ENCODE measurements at places on chromosomes 13 and 19. TPM values are rescaled to one million over a fixed set of nuclear protein-coding genes. Genes with fewer than 3 reads are reported as not detected.
A peak's percentile ranks its signal among the peaks of the same experiment; 100 is the strongest.

ZSCAN4 gene
- not detected for total RNA-seq

CCDC70 gene
- not detected for total RNA-seq

MATK gene
- not detected for total RNA-seq

ELSPBP1 gene
- not detected for total RNA-seq

LENG9 gene
- 6.2 TPM for total RNA-seq

DNA sequence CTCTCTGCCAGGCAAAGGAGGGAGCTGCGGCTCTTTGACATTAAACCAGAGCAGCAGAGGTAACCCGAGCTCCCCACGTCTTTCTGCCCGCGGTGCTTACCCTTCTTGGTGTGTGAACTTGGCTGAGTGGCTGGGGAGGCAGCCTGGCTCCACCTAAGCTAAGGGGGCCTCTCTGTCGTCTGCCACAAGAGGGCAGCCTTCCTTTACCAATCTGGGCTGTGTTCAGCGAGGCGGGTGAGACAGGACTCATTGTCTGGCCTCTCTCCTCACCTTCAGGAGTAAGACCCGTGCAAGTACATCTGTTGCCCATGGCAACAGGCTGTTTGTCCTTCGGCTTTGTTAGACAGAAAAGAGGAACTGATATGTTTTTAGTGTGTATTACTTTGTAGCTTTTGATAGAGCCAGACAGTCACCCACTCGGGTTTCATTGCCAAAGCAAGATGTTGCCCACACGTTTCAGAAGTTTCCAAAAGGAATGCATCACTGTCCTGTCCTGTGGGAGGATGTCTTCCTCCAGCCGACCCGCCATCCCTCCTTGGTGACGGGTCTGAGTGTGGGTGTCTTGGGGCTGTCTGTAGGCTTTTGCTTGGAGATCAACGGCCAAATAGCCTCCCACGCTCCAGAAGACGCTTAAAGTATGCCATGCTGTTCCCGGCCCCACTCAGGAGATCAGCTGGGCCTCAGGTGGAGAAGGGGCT is 4.6 kb downstream of the POP4 start:
- peak; percentile 58 for DNase-seq

DNA sequence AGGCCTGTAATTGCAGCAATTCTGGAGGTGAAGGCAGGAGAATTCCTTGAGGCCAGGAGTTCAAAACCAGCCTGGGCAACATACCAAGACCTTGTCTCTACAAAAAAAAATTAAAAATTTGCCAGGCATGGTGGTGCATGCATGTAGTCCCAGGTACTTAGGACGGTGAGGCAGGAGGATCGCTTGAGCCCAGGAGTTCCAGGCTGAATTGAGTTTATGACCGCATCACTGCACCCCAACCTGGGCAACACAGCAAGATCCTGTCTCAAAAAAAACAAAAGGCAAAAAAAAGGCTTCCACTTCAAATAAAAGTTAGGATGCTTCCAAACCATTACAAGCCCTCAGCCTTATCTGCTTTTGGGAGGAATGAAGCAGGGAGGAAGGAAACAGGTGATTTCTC is 5.2 kb downstream of the ZNF577 start:
- DNase-seq = no peak

DNA sequence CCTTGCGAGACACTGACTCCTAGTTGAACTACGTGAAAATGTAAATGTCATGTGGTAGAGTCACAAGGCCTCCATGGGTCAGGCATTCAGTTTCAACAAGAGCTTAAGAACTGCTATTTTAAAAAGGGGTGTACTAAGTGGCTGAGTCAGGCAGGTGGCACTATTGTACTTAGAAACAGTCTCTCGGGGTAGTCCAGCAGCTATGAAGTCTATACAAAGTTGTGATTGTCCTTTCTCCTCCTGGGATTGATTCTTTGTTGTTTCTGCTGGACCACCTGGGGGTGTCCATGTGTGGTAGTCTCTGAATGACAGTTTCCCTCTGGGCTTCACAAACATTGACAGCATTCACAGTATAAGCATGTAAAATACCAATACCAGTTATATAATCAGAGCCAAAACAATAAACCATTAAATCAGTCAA is 33.0 kb downstream of the UGGT2 start:
- peak; percentile 59 for DNase-seq

- DNase-seq = no peak
Measured at GRCh38 chr13:46795321-46795720, 1.6 kb downstream of the ESD start.

GRCh38 chr13:55516610-55517009 is 1624.1 kb upstream of the PRR20A start:
- DNase-seq = no peak

DNA sequence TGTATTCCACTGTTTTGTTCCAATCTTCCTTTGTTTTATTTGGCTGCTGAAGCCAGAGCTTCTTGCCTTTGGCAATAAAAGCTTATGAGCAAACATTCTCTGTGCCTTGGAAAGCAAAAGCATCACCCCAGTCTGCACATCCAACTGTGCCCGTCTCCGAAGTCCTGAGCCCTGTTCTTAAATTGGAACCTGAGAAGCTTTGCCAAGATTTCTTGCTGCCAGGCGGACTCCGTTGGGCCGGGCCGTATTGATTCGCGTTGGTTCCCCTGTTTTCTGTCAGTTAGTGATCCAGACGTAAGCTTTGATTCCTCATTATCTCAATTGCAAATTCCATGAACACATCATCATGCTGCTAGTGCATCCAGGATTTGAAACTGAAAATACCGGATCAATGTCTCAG is 793.0 kb downstream of the OLFM4 start:
- DNase-seq = no peak

DNA sequence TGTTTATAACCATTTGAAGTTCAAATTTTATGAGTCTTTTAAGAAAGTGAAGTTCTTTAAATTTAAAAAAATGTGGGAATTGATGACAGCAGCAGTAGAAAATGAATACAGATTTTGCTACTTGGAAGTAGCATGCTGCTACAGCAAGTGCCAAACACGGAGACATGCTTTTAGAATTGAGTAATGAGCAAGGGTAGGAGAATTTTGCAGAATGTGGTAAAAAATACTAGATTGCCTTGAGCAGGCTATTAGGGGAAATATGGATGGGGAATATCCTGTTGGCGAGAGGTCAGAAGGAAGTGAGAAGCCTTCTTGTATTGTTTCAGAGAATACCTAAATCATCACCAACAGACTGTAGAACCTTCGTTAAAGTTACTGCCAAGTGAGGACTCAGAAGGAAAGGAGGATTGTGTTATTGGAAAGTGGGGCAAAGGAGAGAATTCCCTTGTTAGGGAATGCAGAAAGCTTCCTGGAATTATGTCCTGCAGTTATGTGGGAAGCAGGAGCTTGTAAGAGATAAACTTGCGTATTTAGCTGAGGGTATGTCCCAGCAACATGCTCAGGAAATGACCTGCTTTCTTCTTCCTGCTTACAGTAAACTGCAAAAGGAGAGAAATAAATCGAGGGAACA is 32.4 kb upstream of the OXGR1 start:
- no peak for DNase-seq

DNA sequence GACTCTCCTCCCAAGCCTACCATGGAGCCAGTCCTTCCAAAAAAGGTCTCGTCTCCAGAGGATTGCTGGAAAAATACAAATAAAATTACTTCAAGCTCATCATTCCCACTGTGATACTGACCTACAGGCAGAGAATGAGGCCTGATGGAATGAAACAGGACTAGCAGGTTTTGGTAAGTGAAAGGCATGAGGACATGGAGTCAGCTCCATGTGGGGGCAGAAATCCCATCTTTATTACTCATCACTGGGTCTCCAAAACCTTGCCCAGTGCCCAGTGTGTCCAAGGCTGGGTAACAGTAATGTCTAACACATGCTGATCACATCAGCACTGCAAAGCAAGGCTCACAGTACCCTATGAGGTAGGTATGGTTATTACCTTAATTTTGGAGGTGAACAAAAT is 235.4 kb downstream of the DNAJC15 start:
- DNase-seq = no peak

DNA sequence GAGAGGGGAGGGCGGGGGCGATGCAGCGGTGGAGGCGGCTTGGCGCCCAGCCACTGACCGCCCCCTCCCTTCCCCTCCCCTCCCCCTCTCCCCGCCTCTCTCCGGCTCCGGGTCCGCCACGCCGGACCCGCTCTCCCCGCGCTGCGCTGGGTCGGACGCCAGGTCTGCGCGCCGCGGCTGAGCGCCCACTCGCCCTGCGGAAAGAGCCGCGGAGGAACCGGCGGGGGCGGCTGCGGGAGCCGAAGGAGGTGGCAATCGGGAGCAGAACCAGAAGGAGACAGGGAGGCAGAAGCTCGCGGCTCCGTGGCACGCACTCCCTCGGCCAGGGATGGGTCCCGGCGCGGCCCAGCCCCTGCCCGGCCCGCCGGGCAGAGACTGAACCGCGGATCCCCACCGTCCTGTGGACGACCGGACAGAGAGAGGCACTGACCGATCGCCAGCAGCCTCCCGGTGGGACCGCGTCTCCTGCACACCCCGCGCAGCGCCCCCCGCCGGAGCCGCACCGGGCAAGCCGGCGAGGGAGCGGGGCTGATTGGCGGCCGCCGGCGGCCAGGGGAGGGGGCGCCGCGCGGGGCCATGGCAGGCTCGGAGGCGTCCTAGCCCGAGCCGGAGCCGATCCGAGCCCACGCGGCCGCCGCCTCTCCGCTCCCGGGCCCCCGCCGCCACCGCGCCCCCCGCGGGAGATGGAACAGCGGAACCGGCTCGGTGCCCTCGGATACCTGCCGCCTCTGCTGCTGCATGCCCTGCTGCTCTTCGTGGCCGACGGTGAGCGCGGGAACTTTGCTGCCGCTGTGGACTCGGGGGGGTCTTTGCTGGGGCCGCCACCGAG is at the start of gene VSTM2B:
Gene VSTM2B (plus strand): TSS at position 94 of the 829 bp plus-strand sequence. CDS start 590 bp downstream, at position 684.
- DNase-seq = no peak

- DNase-seq = no peak
Measured at GRCh38 chr13:27605610-27606200, 14.6 kb downstream of the LNX2 start.

DNA sequence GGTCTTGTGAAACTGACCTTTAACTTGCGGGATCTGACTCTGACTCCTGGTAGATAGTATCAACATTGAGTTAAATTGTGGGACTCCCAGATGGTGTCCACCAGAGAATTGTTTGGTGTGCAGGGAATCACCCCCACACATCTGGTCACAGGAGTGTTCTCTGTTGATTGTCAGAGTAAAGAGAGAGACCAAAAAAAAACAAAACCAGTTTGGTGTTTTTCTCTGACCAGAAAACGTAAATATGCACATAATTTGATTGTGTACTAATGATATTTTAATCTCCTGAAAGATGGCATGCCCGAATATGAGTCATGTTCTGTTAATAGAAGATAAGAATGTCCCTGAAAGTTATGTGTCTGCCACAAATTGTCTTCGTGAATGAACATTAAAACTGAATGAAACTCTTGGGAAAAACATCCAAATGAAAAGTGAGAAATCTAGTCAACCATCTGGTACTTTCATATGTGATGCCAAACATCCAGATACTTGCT is 118.5 kb upstream of the GPC6 start:
- no peak for DNase-seq

DNA sequence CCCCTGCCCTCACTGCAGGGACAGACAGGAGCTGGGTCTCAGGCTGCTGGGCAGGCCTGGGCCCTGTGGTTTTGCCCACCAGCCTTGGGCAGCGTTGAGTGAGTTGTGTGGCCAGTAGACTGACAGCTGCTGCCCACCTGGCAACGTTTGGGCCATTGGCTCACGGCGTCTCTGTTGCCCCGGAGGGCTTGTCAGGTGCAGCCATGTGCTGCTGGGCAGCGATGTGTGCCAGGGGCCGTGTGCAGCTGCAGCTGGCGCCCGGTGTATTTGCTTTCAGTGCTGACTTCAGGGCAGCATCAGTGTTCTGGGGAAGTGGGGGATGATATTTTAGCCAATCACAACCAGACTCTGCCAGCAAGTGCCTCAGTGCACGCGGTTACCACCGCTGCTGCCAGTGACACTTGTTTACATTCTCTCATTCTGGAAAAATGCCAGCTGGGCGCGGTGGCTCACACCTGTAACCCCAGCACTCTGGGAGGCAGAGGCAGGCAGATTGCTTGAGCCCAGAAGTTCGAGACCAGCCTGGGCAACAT is 10.6 kb downstream of the FZR1 start:
- DNase-seq = no peak

- no peak for DNase-seq
Measured at GRCh38 chr19:50191216-50191615, 12.2 kb upstream of the MYH14 start.

DNA sequence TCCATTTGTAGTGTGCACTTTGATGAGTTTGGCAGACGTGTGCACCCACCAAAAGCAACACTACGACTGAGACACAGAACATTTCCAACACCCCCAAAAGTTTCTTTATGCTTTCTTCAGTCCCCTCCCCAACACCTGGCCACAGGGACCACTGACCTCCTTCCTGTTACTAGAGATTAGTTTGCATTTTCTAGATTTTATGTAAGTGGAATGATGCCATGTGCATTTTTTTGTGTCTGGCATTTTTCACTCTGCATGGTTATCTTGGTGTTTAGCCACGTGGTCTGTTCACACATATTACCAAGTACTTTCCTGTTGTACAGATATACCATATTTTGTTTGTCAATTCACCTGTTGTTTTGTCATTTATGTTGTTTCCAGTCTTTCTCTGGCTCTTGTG is 44.6 kb upstream of the URI1 start:
- DNase-seq = no peak

DNA sequence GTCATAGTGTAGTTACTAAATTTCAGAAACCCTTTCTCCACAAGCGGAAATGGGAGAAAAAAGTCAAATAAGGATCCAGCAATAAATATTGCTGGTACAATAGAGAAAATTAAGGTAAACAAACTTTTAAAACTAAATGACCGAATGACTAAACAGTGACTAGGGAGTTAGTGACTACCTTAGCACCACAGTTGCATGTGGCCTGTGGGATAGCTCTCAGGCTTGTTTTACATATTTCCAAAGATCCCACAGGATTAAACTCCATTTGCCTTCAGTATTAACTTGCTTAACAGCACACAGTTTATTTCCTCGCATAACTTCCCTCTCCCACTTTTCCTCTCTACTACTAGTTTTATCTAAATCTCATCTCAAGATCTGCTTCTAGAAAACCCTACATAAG is 824.3 kb upstream of the KLHL1 start:
- DNase-seq = no peak

- peak; percentile 12 for DNase-seq
Measured at GRCh38 chr13:107170270-107170931, 602.5 kb upstream of the ARGLU1 start.

DNA sequence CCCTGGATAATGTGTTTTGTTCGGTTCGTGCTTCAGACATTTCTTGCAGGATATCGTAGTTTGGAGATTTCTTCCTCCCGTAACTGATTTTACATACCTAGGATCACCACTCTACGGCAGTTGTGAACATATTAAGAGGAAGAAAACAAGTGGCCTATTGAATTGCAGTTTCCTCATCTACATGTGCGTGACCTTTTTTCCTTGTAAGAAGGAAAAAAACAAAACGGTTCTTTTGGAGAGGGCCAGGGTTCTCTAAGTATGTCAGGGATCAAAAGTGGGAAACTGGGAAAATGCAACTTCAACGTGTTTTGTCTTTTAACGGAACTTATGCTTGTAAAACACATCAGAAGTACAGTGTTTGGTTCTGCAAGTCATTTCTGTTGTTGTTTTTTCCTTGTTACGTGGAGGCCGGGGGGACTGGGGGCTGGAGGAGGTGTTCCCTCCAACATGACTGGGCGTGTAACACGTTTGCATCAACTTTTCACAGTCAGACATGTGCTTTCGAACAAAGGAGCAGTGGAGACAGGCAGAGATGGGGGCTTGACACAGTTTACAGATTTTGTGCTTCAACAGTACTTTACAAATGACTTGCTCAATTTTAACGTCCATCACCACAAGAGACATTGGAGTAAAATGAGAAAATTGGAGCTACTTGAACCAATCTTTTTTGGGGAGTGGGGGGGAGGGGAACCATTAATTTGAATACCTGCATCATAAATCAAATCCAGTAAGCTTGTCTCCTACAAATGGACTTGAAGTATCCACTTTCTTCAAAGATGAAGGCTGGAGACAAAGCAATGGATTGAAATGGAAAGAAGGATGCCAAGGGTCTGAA is 3.8 kb downstream of the ZC3H4 start:
- peak; percentile 83 for DNase-seq

All from NCI-H460 (cell line).